ENCODE measurements at places on chromosomes 12 and 14.

DNA sequence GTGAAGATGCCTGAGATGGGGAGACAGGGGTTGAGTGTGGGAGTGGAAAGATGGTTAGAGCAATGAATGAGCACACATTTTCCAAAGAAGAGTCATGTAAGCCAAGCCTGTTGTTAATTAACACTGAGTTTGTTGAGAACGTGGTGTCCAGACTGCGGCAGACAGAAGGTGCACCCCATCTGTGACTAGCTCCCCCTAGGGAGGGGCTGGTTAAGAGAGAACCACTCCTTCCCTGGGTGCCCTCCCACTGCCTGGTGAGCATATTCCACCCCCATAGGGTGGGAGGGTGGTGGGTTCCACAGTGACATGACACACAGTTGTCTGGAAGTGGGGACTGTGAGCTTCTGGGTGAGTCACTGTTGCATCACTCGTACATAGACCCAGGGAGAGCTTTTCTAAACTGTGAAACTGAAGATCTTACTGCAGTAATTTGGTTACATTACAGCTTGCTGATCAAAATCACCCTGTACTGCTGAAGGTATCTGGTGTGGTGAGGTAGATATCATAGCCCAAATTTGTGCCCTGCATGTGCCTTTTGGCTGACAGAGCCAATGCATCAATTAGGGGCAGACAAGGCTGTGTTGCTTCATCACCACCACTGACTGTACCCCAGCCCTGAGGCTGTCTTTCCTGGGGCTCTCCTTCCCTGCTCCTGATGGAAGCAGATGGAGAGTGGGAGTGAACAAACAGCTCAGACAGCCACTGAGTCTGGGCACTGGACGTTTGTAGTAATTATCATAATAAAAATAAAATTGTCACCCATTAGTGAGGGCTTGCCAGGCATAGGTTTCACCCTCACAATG lies 150.9 kb downstream of the EMP1 start:
- no peak for DNase-seq

- no peak for DNase-seq
Observed at GRCh38 chr12:19752712-19753111, 313.4 kb downstream of the AEBP2 start.

GRCh38 chr12:118010903-118011302 lies 5.6 kb upstream of the RFC5 start:
- no peak for DNase-seq

DNA sequence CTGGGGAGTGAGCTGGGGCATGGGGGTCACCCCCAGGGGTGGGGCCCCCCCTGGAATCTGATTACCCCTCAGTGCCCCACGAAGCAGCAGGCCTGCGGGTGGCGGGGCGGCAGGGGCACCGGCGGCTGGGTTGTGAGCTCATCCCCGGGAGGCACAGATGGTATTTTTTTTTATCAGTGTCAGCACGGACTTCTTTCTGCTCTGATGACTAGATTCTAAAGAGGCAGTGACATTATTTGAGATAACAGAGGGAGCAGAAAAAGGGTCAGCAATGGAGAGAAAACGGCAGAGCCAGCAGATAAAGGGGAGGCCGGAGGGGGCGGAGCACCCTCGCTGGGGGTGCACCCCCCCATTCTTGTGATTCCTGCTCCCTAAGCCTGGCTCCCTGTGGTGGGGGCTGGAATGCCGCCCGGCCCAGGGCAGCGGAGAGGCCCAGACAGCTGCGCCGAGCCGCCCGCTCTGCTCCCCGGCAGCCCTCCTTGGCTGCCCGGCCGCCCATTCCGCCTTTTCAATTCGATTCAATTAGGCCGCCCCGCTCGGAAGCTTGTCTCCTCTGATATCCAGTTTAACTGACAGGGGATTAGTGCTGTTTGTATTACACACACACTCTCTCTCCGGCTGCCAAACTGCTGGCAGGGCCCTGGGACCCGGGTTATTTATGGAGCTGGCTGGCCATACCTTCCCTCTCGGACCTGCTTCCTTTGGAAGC lies 32.9 kb downstream of the MVK start:
- peak; percentile 49 for DNase-seq

DNA sequence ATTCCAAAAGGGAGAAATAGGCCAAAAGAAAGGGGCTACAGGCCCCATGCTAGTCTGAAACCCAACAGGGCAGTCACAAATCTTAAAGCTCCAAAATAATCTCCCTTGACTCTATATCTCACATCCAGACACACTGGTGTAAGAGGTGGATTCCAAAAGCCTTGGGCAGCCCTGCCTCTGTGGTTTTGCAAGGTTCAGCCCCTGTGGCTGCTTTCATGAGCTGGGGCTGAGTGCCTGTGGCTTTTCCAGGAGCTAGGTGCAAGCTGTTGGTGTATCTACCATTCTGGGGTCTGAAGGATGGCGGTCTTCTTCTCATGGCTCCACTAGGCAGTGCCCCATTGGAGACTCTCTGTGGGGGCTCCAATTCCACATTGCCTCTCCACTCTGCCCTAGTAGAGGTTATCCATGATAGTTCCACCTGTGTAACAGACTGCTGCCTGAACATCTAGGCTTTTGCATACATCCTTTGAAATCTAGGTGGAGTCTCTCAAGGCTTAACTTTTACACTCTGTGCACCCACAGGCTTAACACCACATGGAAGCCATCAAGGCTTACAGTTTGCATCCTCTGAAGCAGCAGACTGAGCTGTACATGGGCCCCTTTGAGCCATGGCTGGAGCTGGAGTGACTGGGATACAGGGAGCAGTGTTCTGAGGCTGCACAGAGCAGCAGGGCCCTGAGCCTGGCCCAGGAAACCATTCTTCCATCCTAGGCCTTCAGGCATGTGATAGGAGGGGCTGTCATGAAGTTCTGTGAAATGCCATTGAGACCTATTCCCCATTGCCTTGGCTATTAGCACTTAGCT lies 66.5 kb upstream of the ABCD2 start:
- no peak for DNase-seq

GRCh38 chr12:124310785-124311184 lies 15.9 kb downstream of the RFLNA start:
- no peak for DNase-seq

- DNase-seq, result no peak
Observed at GRCh38 chr12:93089805-93090569, 160.9 kb upstream of the EEA1 start.

DNA sequence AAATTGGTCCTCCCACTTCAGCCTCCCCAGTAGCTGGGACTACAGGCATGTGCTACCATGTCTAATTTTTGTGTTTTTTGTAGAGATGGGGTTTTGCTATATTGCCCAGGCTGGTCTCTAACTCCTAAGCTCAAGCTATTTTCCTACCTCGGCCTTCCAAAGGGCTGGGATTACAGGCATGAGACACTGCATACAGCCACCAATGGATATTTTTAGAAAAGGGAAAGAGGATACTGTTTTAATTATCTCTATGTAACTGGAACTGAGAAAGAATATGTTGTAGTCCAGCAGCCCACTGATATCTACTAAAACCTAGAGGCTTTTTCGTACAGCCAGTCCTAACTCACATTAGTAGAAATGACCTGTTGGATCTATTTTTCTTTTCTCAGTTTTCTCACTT lies 6.2 kb downstream of the TMPRSS12 start:
- no peak for DNase-seq

DNA sequence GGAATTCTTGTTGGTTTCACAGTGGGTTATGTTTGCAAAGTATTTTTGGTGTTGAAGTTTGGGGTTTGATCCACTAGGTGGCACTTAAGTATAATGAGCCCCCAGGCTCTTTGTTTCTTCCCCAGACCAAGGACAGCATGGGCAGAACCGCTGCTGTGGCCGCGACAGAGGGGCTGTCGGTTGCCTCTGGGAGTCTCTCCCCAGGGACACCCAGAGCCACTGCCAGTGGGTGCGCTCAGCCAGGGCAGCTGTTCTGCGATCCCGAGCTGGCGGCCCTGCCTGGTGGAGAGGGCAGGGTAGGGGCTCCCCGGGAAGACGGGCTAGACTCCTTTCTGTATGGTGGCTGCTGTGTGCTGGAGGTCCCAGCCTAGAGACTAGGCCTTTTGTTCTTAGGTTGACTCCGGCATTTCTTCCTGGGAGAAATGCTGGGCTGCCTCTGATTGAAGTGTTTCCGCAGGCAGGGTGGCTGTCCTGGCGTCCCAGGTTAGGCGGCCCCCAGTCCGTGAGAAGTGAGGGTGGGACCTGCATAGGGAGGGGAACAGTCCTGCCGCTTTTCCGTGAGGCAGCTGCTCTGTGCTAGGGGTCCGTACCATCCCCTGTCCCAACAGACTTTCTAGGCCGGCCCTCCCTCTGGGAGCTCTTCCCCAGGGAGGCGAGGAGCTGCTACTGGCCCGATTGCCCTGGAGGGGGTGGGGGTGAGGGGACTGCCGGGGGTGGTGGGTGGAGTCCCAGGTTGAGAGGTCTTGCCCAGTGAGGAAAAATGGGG lies 253.1 kb upstream of the PELI2 start:
- DNase-seq, result no peak

DNA sequence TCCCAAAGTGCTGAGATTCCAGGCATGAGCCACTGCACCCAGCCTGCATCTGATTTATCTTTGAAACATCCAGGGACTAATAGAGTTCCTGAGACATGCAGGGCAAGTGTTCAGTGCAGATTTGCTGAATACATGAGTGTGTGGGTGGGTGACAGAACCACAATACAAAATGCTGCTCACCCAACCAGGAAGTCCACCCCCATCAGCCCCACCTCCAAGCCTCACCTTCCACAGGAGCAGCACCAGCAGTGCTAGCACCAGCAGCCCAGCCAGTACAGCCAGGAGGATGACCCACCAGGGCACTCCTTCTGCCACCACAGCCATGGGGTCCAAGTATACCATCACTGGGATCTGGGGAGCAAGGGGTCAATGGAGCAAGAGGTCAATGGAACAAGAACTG lies 20.0 kb downstream of the ITGA7 start:
- DNase-seq, result no peak

GRCh38 chr14:35909665-35910064 lies 83.5 kb downstream of the BRMS1L start:
- no peak for DNase-seq

DNA sequence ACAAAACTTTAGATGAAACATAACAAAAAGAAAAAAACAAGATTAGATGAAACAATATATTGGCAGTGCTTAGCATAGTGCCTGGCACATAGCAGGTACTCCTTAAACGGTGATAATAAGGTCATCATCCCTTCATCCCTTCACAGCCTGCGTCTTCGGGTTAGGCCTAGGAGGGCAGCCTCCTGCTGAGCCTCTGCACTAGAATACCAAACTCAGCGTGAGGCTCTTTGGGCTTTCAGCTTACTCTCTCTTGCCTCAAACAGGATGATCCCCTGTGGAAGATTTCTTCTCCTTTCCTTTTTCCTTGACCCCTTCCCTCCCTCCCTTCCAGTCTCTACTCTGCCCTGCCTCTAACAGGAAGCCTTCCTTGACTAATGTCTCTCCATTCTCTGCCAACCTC lies 14.4 kb upstream of the FIGNL2 start:
- DNase-seq, result no peak

GRCh38 chr14:100440207-100440631 lies 117.1 kb downstream of the SLC25A47 start:
- peak; percentile 77 for DNase-seq

DNA sequence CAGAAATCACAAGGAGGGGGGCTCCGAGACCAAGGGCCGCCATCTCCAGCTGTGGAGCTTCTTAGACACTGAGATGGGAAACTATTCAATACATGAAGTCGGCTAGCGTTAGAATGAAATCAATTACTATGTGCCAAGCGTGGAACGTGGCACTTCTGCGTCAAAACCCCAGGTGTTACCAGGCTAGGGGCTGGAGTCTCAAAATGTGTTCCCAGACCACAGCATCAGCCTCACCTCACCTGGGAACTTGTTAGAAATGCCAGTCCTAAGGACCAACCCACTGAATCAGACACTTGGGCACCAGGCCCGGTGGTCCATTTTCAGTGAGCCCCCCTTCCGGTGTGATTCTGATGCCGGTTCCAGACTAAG lies 5.0 kb upstream of the SETD1B start:
- DNase-seq, result no peak

- no peak for DNase-seq
Observed at GRCh38 chr12:79415746-79416435, 274.9 kb downstream of the PAWR start.

DNA sequence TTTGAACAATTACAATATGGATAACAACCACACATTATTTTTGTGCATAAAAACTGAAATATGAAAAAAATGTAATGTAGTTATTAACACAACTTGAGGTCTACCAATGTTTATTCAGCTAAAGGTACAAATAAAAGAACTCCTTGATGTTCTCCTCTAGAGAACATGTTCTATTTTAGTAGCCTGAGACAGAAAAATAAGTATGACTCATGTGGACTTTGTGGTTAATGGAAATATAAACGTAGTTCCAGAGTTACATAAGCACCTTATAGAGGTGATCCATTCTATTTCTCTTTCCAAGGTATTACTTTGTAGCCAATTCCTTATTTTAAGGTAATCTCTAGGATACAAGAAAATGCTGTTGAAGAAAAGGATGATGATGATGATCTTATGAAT lies 25.7 kb downstream of the ALKBH1 start:
- no peak for DNase-seq

- DNase-seq, result no peak
Observed at GRCh38 chr12:125683748-125684381, 618.6 kb downstream of the AACS start.

DNA sequence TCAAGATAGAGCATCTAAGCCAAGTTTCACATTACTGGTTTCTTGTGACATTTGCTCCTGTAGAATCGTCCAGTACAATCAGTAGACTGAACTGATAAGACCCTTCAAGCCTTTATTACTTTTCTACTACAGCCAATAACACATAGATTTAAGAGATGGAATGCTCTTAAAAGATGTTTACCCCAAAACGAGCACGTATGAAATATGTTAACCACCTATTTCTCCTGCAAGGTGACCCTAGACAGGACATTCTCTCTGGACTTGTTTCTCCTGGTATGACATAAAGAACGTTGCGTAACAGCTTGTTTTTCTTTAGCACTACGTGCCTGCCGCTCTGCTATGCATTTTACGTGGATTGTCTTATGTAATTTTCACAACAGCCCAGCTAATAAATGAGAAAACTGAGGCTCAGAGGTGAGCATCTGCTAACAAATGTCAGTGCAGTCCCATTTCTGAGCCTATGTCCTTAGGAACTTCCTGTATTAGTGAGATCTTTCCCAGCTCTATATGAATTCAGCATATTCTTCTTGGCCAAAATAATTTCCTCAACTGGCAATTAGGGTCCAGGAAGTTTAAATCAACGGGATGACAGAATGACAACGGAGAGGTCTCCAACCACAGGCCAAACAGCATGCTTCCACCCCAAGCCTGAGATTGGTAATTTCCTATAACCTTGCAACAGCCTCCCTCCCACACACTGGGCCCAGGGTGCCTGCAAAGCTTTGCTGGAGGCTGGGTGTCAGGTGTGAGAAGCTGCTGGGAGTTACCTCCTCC lies 3.7 kb downstream of the NFKBIA start:
- no peak for DNase-seq

DNA sequence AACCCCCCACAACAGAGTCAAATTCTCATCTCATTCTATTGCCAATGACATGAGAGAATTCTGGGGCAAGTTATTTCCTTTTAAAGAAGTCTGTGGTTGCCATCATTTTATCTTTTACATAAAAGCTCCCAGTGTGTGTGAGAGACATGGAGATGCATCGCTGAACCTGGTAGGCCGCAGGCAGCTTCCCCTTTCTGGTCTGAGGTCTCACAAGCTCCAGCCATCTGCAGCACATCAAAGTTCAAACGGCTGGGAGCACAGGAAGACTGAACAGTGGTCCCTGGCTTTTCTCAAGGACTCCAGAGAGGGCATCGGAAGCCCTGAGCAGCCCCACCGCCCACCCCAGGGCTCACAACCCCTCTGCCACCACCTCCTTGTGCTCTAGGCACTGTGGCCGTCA lies 141.7 kb downstream of the RIMBP2 start:
- DNase-seq, result no peak

- no peak for DNase-seq
Observed at GRCh38 chr14:85934123-85934885, 404.4 kb downstream of the FLRT2 start.

GRCh38 chr14:37274652-37275051 lies 76.9 kb downstream of the MIPOL1 start:
- DNase-seq, result no peak
